ENCODE measurements at places on chromosomes 1 and 21.

- DNase-seq = no peak
These were observed 10.2 kb upstream of the OR10J4 start for GRCh38 chr1:159421821-159422220.

- no peak for DNase-seq
These were observed 6.0 kb downstream of the TENT5B start for GRCh38 chr1:27006683-27007082.

GRCh38 chr1:77513839-77514763 is 168.4 kb downstream of the ZZZ3 start:
- no peak for DNase-seq

DNA sequence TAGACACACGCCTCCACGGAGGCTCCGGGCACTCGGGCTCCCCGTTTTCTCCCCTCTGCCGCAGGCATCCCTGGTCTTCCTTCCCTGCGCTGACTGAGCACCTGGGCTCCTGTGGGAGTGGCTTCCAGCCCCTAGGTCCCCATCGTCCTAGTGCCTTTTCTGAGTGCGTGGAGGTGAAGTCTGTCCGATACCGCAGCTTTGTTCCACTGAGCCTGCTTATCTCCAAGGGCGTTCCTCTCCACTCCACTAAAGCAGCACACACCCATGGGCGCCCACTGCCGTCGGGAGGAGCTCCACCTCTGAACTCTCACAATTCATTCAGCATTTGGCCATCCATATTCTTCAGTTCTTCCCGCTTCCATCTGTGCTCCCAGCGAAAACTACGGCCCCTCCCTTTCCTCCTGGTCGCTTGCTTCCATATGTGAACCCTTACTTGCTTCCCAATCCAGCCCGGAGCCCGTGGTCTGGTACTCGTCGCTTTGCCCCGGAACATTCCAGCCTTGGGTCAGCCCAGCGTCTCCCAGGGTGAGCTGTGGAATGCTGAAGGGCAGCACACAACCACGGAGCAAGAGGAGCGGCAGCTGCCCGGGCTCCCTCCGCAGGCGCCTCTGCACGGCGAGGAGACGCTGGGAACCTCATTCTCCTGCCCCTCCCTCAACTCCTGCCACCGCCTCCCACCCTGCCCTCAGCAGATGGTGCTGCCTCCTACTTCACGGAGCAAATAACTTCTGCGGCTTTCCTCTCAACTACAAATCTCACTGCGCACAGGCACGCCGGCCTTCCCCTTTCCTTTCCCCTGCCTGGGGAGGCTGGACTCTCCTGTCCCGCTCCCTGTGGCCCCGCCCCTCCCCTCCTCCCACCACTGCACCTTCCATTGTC is 27.5 kb downstream of the ATP8B2 start:
- peak; percentile 43 for DNase-seq

DNA sequence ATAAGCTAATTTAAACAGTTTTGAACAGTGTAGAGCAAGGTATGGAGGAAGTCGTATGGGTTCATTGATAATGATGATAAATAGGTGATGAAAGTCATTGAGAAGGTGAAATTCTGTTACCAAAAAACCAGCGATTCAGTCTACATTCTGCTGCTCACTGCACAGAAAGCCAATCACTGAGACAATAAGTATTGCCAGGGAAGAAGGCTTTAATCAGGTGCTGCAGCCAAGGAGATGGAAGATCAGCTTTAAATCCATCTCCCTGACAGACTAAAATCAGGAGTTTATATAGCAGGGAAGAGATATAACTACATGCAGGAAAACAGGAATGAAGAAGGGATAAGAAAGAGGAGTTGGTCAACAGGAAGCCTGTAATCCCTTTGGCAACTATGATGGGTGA is 361.3 kb upstream of the C1orf174 start:
- DNase-seq = no peak

DNA sequence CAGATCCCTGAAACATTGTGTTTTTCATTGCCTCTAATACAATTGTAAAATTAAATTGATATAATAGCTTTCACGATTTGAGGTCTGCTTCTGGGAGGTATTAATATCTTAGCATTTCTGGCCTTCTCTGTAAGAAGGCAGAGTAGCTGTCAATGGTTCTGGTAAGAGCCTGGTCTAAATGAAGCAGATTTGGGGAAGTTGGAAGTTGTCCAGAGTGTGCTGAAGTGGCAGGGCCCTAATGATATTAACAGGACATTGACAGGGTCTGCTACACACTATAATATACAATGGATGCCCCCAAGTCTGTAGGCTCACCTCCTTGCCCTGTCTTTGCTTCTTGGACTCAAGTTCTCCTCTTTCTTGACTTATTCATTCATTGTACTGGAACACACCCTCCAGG is 99.5 kb downstream of the C4BPA start:
- DNase-seq = no peak

GRCh38 chr1:183609313-183609712 is 19.1 kb upstream of the NCF2 start:
- peak; percentile 83 for DNase-seq

GRCh38 chr1:162844153-162844552 is 16.8 kb downstream of the CCDC190 start:
- no peak for DNase-seq

DNA sequence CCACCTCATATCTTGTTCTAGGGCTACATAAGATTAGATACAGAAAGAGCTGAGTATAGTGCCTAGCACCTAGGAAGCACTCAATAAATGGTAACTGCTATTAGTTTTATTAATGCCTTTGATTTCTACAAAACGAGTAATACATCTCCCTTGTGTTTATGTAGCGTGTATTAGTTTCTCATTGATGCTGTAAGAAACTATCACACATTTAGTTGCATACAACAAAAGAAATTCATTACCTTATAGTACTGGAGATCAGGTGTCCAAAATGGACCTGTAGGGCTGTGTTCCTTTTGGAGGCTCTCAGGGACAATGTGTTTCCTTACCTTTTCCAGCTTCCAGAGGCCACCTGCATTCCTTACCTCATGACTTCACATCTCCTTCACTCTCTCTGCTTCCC is 961 bp upstream of the ERO1B start:
- DNase-seq = no peak

GRCh38 chr1:172931761-172932160 is 119.0 kb downstream of the TNFSF18 start:
- no peak for DNase-seq

GRCh38 chr1:232226197-232226712 is 403.7 kb downstream of the SIPA1L2 start:
- peak; percentile 29 for DNase-seq

GRCh38 chr1:153447498-153448170 is 12.8 kb downstream of the S100A7 start:
- DNase-seq = no peak

DNA sequence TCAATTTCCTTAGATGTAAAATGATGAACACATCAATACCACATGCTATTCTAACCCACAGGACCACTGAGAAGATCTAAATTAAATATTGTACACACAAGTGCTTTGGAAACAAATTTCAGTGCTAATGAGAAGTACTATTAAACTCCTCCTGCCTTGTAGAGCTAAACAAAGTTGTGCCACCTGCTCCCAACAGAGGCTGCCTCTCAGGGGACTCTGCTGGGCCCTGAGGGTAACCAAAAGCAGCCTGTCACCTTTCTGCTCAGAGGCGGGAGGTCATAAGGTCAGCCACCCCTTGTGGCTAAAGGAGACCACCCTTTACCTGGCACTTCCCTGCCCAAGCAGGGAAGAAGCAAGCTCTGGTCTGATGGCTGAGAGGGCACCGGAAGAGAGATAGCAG is 6.3 kb downstream of the SLC9A1 start:
- DNase-seq = no peak

DNA sequence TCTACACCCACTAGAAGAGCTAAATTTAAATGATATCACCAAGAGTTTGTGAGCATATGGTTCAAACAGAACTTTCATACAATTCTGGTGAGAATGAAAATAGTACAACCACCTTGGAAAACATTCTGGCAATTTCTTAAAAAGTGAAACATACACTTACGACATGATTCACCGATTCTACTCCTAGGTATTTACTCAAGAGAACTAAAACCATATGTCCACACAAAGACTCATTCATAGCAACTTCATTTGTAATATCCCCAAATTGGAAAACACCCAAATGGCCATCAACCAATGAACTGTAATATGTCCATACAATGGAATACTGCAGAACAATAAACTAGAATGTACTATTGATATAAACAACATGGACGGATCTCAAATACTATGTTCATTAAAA is 51.2 kb upstream of the ADAM30 start:
- no peak for DNase-seq

DNA sequence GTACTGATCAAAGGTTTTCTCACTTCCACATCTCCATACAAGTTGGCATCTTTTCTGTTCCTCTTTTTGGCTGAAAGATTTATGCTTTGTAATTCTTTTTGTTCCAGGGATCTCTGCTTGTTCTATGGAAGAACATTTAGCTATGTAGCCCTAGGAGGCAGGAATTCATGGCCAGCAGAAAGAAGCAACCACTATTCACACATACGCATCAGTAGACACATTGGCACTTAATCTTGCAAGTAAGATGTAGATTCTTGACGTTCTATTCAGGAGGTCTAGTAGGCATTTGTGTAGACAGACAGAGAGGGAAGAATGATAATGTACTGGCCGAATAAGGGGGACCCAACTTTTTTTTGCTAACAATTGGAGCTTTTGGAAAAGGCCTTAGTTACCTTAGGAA is 336.0 kb downstream of the NUF2 start:
- DNase-seq = no peak

DNA sequence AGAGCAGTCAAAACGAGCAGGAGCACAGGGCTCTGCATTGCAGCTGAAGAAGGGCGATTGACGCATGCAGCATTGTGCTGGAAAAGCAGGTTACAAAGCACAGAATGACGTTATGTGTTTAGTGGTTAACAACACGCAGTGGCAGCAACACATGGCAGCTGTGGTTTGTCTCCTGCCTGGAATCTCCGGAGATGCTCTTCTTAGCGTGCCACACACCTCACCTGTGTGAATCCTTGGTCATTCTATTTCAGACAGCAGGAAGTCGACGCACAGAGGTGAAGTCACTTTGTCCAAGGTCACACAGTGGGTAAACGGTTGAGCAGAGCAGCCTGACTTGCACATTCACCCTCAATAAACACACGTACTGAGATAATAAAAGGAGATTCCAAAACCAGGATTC is 14.7 kb downstream of the OBSCN start:
- DNase-seq = no peak

DNA sequence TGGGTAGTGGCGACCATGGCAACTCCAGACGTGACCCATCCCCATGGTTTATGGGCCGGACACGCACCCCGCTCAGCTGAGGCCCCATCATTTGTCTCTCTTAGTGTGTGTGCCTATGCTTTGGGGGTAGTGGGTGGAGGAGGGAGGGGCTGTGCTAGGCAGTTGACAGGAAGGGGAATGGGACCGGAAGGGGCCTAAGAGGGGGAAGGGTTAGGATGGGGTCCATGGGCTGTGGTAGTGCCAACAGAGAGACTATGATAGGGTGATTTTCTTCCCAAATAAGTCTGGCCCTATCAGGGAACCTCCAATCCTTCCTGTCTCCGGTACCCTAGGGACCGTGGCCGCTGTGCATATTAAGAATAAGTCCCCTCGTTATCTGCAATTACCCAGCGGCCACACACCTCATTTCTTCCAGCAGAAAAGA is 9.9 kb downstream of the DMAP1 start:
- DNase-seq = no peak

DNA sequence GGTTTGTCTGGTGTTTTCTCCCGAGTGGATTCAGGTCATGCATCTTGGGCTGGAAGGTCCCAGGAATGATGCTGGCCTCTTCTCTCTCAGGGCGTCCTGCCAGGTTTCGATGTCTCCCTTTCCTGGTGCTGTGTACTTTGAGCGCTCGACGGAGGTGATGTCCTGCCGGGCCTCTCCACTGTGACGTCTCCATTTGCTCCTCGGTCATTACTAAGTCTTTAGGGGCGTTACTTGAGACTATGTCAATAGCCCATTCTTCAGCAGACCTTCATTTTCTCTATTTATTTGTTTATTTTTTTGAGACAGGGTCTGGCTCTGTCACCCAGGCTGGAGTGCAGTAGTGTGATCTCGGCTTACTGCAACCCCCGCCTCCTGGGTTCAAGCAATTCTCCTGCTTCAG is 37.2 kb upstream of the TNFRSF1B start:
- DNase-seq = no peak

GRCh38 chr1:240598216-240599001 is 13.5 kb downstream of the GREM2 start:
- no peak for DNase-seq

DNA sequence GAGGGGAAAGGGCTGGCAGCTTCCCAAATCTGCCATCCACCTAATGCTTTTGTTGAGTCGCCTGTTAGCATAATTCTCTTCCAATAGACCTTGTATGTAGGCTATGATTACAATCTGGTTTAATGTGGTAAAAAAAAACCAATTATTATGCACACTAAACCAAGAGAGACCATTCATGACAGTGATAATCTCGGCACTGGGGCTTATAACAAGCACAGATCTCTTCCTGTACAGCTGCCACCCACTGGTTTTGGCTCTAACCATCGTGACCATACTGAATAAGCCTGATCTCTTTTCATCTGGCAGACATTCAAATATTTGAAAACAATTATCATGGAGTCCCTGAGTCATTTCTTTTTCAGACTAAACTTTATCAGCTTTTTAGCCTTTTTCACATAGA is 12.0 kb upstream of the SYT14 start:
- no peak for DNase-seq

GRCh38 chr1:225926551-225927113 is 2.6 kb upstream of the PYCR2 start:
- no peak for DNase-seq

DNA sequence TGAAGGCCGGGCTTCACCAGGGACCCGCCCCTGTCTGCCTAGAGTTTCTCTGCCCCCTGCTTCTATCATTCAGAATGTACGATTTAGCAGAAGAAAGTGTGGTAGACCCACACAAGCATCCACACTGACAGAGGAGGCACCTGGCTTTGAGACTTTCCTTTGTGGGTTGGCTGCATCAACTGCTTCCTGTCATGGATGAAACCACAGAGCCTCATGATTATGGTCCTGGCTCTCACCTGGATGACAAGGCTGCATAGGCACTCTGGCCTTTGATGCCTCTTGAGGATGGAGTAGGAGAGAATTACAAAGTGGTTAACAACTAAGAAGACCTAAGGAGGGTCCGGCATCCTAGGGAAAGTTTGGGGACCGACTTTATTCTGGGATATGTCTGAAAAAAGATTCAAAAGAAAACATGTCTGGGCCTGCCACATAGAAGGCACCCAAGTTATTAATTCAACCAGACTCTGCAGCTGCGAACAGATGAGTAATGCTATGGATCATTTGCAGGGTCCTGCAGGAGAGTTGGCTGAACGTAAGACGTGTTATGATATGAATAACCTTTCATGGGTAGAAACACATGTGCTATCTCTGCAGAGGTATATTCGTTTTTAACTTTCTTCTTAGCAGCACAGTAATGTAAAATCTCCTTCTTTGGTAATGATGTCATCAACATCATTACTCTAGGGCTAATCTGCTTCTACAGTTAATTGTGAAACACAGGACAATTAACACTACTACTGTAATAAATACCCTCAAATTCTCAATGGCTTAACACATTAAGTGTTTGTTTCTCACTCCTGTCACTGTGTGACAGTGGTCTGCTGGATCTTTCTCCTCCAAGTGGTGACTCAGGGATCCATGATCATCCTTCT is 136.2 kb downstream of the SLC35F3 start:
- no peak for DNase-seq

- DNase-seq = peak; percentile 71
These were observed 183.0 kb downstream of the CYYR1 start for GRCh38 chr21:26389971-26390641.

GRCh38 chr1:172135076-172135672 is 285.3 kb upstream of the C1orf105 start:
- peak; percentile 58 for DNase-seq

- peak; percentile 22 for DNase-seq
These were observed 64.5 kb upstream of the SCCPDH start for GRCh38 chr1:246659594-246660140.

Measured in GM12865 (cell line).